ENCODE measurements at places on chromosomes 6 and 20. TPM values are rescaled to one million over a fixed set of nuclear protein-coding genes. Genes with fewer than 3 reads are reported as not detected.

DNA sequence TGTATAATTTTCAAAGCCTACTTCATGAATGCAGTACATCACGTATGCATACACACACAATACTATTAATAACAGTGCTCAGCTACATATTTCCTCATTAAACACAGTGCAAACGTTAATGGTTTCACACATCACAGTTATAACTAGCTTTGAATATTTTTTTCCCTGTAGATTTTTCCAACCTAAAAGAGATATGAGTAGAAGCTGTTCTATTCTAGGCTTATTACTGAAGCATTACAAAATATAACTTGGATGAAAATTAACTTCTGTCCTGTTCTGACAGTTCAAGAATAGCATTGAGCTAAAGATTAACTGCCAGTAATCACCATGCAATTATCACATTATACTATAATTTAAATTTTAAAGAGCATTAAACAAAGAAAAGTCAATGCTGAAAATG is 6.2 kb downstream of the LMBRD1 start:
- no peak for DNase-seq

DNA sequence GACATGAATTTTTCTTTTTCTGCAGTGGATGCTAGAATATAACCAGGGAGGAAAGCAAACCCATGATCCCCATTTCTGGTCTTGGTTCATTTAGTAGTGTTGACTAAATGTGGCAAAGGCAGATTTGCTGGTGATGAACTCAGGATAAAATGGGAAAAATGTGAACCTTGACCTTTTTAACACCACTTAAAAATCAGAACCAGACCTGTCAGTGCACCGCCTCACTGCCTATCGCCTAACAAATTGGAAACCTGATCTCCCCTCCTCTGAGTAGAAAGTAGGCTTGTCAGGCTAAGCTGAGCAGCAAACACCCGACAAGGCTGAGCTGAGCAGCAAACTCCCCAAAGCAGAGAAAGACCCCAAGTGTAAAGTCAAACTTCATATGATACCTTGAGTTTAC is 254.8 kb downstream of the FOXC1 start:
- no peak for DNase-seq

Gene SIRPG
- not detected for total RNA-seq

DNA sequence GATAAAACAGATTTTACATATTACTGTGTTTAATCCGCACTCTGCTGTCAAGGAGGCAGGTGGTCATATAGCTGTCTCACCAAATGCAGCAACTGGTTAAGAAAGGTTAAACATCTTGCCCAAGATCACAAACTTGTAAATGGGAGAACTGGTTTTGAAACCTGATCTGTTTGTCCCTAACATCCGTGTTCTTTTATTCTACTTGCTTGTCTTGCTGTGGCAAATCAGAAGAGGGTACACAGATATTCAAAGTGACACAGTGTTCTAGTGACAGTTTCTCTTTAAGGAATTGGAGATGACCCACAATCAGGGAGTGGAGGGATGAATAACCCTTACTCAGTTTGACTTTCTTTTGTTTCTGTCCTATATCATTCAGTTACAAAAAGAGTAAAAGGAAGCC is 83.0 kb upstream of the SGK1 start:
- DNase-seq = no peak

DNA sequence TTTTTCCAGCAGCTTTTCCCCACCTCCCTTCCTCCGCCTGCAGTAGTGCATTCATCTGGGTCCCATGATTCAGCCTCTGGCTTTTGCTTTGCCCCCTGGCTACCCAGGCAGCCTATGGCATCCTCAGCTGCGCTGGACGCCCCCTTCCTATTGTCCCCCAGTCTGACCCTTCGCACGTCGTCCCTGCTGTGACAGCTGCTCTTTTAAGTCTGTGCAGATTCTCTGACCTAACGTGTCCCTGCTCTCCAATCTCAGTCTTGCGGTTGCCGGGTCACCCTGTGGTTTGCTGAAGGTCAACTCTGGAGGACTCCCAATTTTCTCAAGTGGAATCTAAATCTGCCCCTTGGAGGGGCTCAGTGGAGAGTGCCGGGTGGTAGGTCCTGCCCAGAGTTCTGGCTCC is 294.3 kb downstream of the CDC5L start:
- no peak for DNase-seq

Gene LRRC1
- total RNA-seq = 2.7 TPM

- DNase-seq = no peak
Observed at GRCh38 chr6:133814797-133815196, 74.1 kb upstream of the TCF21 start.

GRCh38 chr6:17004269-17004668 is 97.6 kb upstream of the STMND1 start:
- no peak for DNase-seq

GRCh38 chr6:126176282-126176681 is 163.6 kb upstream of the CENPW start:
- DNase-seq = no peak

GRCh38 chr20:12914804-12915203 is 94.0 kb upstream of the SPTLC3 start:
- no peak for DNase-seq

DNA sequence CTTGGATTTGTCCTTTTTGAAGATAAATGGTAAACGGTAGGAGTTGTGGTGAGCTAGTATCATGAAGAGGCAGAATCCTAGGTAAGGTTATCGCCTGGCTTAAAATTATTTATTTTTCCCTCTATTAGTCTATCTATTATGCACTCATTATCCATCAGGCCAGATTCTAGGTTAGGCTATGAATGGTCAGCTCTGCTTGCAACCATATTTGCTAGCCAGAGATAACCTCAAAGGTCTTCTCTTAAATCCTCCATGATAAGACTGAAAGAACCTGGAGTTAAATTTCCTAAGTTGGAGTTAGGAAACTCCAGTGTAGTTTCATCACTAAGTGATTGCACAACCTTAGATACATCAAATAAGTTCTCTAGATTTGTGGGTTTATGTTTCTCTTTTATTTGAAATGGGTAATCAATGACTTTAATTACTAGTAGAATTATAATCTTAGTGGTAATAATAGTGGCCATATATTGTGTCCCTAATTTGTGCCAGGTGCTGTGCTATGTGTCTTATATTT is 302.1 kb upstream of the RUNX2 start:
- no peak for DNase-seq

DNA sequence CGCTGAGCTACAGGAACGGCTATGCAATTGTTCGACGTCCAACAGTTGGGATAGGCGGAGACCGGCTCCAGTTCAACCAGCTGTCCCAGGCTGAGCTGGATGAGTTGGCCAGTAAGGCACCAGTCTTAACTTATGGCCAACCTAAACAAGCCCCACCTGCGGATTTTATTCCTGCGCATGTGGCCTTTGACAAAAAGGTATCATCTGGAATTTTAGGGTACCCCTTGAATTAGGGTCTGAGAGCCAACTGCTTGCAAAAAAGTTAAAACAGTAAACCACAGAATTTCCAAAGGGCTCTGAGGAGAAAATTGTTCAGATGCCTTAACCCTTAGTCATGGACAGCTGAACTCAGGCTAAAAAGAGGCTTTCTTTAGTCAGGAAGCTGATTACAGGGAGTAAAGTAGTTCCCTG is 3.8 kb downstream of the EFHC1 start:
- no peak for DNase-seq

Gene BMP2
- total RNA-seq = 2.4 TPM

GRCh38 chr20:57650756-57651483 is 30.7 kb upstream of the ZBP1 start:
- no peak for DNase-seq

DNA sequence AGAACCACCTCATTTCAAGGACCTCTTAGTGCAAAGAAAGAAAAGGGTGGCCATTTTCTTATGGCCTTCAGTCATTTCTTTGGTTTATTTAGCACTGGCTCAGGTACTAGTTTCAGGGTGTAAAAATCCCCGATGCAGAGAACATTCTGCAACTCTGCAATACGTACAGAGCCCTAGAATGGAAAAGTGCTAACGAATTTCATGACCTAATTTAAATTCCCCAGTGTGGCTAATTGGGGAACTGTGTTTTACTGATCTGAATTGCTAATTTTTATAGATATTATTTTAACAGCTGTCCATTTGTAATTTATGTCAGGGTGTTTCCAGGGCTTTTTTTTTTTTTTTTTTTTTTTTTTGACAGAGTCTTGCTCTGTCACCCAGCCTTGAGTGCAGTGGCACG is 160.7 kb downstream of the UST start:
- no peak for DNase-seq

GRCh38 chr6:139525415-139525814 is 151.0 kb upstream of the CITED2 start:
- no peak for DNase-seq

DNA sequence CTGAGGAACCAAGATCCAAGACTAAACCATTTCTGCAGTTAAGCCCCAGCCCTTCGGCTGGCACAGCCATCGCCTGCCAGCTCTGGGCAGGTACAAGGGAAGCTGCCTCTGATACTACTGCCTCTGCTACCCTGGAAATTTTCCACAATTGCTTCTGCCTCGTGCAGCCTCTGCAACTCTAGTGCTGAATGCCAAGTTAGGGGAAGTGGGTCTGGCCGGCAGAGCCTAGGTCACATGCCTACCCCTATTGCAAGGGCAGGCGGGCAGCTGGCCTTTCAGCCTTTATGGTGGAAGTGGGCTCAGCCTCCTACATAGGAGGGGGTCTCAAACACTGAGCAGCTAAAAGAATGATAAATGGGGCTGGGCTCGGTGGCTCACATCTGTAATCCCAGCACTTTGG is 44.5 kb upstream of the TULP1 start:
- no peak for DNase-seq

DNA sequence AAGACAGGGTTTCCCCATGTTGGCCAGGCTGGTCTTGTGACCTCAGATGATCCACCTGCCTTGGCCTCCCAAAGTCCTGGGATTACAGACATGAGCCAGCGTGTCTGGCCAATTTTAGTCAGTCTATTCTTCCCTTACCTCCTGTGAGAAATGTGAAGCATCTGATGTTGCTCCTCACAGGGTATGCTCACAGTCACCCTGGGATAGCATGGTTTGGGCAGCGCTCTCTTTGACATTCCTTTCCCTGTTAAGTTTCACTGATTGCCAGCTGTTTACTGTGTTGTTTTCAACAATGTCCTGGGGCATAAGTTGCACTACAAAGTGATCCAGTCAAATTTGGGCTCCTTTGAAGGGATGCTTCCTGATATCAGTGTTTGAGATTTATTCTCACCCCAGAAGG is 13.1 kb downstream of the CDC5L start:
- DNase-seq = no peak

Gene BPIFB4
- total RNA-seq = not detected

Gene CCN6
- not detected for total RNA-seq

DNA sequence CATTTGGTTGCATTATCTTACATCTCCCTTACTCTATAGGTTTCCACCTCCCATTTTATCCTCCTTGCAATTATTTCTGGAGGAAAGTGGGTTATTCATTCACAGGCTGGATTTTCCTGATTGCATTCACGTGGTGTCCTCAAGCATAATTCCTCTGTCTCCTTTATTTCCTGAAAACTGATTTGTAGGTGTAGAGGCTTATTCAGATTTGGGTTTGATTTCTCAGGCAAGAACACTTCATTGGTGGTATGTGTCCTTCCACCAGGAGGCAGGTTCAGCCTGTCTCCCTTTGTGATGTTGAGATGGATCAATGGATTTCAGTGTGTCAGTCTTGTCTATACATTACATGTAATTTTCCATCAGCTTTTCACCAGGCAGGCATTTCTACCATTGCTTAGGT is 17.3 kb downstream of the DNPH1 start:
- no peak for DNase-seq

DNA sequence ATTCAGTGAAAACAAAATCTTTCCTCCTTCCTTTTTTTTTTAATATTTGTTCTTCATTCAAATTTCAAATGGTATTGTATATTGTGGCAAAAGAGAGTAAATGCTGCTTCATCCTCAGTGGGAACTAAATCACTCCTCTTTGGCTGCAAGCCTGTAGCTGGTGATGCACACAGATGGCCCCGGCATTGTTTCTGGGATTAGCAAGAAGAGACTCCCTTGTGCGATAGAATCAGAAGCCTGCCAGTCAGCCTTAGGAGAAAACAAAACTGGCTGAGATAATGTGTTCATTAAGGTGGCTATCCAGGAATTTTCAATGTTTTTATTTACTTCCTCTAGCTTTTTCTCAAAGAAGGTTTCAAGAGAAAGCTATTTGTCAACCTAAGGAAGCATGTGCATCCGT is 20.7 kb upstream of the ELOVL2 start:
- DNase-seq = no peak

- peak; percentile 52 for DNase-seq
Observed at GRCh38 chr6:2875359-2876191, 27.5 kb downstream of the SERPINB9 start.

Gene HSF2
- total RNA-seq = 21.0 TPM

- DNase-seq = no peak
Observed at GRCh38 chr6:41599015-41599851, 39.0 kb upstream of the MDFI start.

- DNase-seq = no peak
Observed at GRCh38 chr6:169241688-169242350, 11.8 kb downstream of the THBS2 start.

- DNase-seq = no peak
Observed at GRCh38 chr20:61801428-61801827, 264.3 kb downstream of the TAF4 start.

Gene SPINT4
- not detected for total RNA-seq

DNA sequence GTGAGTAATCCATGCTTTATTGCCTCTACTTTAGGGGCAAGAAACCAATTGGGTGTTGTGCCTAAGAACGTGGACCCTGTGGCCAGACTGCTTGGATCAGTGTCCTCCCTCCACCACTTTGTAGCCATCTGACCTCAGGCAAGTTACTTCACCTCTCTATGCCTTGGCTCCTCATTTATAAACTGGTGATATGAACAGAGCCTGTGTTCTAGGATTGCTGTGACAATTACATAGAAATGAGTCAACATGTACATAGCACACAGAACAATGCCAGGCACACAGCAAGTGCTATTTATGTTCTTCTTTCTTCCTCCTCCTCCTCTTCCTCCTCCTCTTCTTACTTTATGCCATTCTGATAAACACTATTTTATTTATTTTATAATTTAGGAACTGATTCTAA is 339.4 kb downstream of the CD83 start:
- DNase-seq = no peak

DNA sequence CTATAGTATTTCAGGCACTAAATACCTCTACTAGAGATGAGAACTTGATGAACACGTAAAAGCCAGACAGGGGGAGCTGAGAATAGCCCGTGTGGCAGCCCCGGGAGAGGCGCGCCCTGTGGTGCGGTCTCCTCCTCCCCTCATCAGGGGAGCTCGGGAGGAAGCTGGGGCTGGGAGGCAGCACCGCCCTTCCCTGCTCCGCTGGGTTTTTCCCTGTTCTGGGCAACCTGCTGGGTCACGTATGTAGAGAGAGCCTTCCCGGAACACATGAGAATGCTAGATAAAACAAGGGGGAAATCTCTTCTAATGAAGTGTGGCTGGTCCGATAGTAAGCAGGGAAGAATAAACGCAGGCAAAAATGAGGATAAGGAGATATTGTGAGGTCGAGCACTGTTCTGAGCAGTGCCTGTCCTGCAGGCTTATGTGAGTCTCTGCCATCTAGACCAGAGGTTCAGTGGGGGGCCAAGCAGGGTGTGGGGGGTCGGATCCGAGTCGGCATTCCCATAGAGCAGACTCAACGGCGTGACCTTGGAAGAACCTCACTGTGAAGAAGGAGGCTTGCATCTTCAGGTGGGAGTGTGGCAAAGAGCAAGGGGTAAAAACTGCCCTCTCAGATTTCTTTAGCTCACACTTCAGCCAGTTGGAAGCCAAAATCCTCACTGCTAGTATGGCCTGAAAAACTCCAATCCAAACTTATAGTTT is 13.4 kb upstream of the RPS6KA2 start:
- peak; percentile 50 for DNase-seq

Gene TBP
- 8.6 TPM for total RNA-seq

GRCh38 chr6:7827142-7827541 is 83.4 kb downstream of the TXNDC5 start:
- DNase-seq = no peak

Gene MPIG6B
- 0.19 TPM for total RNA-seq

GRCh38 chr20:15176929-15177328 is 839.5 kb upstream of the FLRT3 start:
- DNase-seq = no peak

Measured in left ventricle myocardium inferior (tissue), 1 donor.